Posterior cingulate gyrus (tissue), 11 donors: ENCODE measurements at places on chromosomes 2 and 18.

- DNase-seq, result no peak
Measured at GRCh38 chr2:241237949-241238371, 49.5 kb downstream of the ANO7 start.

DNA sequence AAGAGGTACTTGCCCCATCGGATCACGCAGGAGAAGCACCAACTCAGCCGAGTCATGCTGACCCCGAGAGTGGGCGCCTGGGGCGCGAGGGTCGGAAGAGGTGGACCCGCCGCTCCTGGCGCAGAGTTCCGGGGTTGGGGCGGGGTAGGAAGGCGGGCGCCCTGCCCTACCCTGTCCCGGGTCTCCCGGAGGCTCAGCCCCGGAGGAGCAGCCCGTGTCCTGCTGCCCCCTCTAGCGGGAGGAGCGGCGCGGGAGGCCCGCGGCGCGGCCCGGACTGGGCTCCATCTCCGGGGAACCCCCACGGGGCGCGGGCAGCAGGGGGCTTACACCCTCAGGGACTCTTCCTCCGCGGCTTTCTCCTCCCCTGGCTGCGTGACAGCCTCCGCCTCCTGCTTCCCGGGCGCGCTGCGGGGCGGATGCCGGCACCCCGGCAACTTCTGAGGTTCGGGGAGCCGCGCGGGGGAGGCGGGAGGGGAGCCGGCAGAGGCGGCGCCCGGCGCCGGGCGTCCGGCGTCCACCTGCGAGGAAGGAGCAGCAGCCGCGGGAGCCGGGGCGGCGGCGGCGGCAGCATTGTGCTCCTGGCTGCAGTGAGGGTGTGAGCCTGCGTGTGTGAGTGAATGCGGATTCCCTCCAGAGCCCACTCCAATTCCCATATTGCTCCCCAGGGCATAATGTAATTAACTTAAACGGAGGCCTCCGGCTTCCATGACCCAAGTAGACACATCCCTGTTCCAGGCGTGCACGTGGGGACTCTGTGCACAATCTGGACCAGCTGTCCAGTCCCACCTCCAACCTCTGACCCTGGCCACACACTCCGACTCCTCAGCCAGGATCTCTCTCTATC, 7.6 kb upstream of the TNS1 start:
- DNase-seq, result no peak

GRCh38 chr2:142741764-142742269, 135.6 kb upstream of the KYNU start:
- DNase-seq, result no peak

DNA sequence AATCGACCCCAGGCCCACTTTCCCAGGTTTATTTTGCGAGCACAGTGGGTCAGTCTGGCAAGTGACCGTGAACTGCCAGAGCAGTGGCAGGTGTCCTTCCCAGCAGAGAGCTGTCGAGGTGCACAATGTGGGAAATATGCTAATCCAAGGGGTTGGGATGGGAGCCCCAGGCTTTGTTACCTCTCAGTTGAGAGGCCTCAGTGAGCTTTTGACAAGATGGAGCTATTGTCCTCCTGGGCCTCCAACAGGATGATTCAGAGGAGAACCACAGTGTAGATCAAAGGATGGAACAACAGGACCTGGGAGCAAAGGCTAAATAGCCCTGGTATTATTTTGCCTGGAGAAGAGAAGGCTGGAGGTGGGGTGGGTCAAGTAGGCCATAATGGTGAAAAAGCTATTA, 150.8 kb downstream of the NCKAP5 start:
- no peak for DNase-seq

GRCh38 chr2:26652361-26653041, 11.3 kb upstream of the CIB4 start:
- DNase-seq, result no peak

DNA sequence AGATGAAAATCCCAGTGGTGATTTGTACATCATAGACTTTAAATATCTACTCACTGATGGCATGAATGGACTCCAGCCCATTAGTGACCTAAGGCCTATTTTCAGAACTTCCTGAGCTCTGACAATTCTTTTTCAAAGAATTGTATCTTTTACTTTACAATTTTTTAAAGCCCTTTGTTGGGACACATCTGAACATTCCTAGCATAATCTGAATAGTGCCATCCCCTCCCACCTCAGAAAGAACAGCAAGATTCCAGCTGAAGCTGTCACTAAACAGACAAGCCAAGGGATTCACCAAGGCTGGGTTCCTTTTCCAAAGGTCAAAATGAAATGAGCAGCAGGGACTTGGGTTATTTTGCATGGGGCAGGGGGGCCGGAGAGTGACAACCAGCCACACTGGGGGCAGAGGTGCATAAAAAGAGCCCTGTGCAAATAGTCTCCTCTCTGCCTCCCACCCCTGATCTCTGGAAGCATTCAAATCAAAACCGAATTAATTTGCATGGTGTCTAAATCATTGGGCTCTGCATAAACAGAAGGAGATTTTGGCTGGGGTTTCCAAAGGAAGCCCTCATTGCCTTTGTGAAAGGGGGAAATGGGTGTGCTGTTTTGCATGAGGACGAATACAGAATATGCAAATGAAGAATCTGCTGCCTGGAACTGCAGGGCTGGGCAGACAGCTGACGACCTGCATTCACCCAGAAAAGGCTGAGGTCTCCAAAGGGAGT, 17.2 kb downstream of the EPHA4 start:
- DNase-seq, result no peak

- no peak for DNase-seq
Measured at GRCh38 chr2:27831279-27832050, 58.7 kb downstream of the RBKS start.

DNA sequence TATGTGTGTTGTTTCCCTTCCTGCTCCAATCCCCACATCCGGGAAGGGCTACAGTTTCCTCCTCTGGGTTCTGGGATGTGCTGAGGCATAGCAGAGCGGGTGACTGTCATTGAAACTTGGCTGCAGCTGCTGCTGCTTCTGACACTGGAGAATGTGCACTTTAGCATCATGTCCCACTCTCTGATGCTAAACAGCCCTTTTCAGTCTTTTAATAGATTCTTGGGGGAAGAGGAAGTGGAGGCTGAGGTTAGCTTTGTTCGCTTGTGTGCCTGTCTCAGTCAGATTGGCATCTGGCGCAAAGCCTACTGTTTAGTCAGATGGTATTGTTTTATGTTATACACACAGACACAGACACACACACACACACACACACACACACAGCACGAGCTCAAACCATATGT, 136.5 kb upstream of the RND3 start:
- no peak for DNase-seq

- DNase-seq, result no peak
Measured at GRCh38 chr2:68414452-68414851, 49.4 kb downstream of the PLEK start.

DNA sequence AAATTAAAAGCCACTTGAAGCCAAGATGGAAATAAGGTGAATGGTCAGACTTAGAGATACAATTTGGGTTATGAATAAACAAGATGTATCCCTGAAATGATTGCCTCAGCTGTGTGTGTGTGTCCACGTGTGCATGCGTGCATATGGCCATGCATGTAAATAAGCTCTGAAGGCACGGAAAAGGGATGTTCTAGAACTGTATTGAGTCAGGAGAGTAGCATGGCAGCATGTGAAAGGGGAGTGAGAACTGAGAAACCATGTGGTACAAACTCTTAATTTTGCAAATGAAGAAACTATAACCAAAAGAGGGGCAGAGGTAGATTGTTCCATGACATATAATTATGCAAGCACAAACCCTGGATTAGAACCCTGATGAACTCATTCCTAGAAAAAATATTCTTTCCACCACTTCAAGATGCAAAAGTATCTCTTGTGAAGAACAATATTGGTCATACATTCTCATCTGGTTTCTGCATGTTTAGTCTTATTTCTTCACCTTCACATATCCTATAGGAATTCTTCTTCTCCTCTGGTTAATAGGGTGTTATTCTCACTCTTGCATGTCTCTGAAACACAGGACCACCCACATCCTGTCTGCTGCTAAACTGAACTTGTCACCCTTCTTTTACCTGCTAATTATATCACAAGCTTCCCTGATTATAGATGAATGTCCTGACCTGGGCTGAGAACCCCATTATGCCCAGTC, 455.8 kb downstream of the SETBP1 start:
- DNase-seq, result no peak

GRCh38 chr2:237706257-237706656, 78.9 kb downstream of the LRRFIP1 start:
- no peak for DNase-seq

GRCh38 chr2:16179701-16180416, 239.5 kb downstream of the MYCN start:
- DNase-seq, result no peak

DNA sequence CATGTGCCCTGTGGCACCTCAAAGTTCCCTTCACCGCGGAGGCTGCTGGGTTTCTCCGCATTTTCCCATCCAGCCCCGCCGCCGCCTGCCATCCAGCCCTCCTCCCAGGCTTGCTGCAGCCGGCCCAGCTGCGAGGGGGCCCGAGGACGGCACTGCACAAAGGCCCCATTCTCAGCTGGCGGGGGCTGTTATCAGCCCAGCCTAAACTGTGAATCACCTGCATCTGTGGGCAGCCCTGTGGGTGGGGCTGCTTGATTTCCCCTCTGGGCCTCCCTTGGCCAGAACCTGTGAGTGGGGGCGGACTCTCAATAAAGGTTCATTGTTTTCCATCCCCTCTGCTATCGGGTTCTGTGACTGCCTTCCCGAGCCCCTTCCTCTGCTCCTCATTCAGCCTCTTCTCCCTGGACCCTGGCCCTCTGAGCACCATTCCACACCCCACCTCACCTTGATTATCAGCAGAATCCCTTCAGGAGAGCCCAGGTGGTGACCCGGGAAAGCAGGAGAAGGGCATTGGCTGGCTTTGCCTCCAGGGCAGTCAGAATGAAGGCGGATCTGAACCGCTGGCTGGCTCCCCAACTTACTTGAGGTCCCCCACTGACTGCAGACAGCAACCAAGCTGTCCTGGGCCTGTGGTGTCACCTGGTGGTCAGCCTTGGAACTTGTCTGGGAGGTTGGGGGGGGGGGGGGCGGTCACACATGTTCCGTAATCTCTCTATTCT, 204.5 kb downstream of the ZFP36L2 start:
- peak; percentile 96 for DNase-seq
